ENCODE measurements at places on chromosomes 11 and 22.

DNA sequence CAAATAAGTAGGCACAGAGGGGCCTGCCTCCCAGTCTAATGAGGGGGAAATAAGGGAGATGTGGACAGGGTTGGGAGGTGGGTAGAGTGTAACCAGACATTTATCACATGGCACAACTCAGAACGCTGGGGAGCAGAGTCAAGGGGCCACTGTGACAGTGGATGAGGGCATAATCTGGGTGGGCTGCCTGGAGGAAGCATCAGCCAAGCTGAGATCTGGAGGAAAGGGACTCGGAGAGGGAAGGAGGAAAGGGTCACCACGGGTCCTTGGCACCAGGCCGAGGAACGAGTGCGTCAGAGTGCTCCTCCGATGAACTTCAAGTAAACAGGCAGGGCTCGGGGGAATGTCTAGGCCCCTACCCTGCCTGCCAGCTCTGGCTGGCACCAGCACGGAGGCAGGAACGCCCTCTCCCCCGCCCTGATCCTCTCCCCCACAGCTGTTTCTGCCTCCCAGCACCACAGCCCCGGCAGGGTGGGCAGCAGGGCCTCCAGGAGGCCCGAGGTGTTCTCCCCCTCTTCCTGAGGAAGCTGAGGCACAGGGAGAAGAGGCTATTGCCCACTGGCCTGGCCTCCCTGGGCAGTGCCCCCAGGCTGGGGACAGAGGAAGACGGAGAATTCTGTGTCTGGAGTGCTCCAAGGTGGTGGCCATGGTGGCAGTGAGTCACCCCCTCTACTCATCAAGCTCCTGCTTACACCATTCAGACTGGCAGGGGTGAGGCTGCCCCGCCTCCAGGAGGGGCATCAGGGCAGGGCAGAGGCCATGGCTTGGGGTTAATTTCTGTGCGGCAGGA is 4.2 kb downstream of the ALDH3B1 start:
- DNase-seq, result no peak

GRCh38 chr11:19116276-19116970 is 545 bp upstream of the ZDHHC13 start:
- DNase-seq, result no peak

DNA sequence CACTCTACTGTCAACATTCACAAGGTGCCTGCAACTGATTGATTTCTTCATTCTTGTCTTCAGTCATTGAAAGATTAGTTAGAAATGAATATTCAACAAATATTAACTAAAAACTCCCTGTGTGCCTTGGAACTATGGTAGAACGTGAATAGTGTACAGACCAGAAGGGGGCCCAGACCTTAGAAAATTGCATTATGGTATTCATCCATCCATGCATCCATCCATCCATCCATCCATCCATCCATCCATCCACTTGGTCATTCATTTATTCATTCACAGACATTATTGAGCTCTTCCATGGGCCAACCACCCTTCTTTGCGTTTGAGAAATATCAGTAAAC is 10.2 kb upstream of the ACCSL start:
- DNase-seq, result no peak

GRCh38 chr11:111298413-111299100 is at the start of gene POU2AF3:
TSS of gene POU2AF3 (plus strand) at chr11:111298546. CDS start at chr11:111298582, 36 bp downstream.
- DNase-seq, result no peak

DNA sequence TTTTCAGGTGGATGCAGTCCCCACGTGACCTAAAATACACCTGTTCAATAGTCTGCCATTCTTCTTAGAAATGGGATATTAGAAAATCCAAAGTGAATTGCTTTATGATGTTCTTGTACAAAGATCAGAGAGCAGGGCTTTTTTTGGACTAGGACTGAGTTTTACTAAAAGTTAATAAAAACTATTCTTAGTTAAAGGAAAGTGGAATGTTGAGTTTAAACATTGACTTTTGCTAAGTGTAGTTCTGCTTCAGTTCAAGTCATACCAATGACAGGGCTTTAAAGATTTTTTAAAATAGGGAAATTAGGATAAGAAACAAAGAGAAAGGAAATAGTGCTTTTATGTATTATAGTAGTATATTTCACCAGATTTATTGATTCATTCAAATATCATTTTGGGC is at the start of gene SLC22A24:
Gene SLC22A24 (minus strand): TSS at position 101 of the 400 bp plus-strand sequence. CDS start 442 bp downstream, outside the sequence.
- no peak for DNase-seq

GRCh38 chr11:130003717-130004001 is 1.0 kb upstream of the PRDM10 start:
- DNase-seq, result no peak

GRCh38 chr11:12901272-12901671 is 107.8 kb upstream of the RASSF10 start:
- no peak for DNase-seq

DNA sequence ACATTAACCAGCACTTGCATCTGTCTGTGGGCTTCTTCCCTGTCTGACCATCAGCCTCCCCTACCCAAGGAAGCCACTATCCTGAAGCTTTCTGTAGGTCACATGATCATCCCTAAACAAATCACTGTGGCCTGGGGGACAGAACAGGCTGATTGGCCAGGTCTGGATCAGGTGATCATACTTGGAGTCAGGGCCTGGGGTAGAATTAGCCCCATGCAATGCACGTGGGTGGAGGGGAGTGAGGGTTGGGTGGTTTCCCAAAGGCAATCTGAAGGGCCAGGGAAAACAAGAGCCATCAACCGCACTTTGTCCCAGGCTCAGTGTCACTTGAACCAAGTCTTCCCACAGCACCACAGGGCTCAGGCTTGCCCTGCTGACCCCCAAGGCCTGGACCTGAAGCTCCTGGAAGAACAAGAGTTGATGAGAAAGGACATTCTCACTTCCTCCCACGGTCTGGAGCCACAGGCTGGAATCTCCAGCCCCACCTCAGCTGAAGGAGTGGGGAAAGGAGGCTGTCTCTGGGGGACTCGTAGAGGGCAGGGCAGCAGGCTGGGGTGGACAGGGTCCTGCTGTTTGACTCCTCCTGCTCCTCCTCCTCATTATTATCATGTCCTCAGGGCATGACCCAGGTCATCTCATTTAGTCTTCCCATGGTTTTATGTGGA is 31.5 kb upstream of the TSPAN18 start:
- DNase-seq, result no peak

- DNase-seq, result no peak
Measured at GRCh38 chr11:129270446-129270845, 78.3 kb upstream of the ARHGAP32 start.

DNA sequence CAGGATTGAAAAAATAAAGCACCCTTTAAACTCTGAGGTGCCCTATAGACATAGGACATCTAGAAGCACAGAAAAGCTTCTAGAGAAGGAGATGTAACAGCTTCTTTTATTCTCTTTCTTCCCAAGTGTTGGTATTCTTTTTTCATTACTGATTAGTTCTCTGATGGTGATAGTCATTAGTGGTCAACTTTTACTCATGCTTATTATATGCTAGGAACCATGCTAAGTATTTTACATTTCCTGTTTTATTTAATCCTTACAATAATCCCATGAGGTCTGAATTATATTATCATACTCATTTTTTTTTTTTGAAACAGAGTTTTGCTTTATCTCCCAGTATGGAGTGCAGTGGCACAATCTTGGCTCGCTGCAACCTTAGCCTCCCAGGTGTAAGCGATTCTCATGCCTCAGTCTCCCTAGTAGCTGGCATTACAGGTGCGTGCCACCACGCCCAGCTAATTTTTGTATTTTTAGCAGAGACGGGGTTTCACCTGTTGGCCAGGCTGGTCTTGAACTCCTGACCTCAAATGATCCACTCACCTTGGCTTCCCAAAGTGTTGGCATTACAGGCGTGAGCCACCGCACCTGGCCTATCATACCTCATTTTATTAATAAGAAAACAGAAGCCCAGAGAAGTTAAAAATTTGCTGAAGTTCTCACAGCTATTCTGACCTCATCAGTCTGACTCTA is 3.0 kb downstream of the C11orf52 start:
- DNase-seq, result no peak

DNA sequence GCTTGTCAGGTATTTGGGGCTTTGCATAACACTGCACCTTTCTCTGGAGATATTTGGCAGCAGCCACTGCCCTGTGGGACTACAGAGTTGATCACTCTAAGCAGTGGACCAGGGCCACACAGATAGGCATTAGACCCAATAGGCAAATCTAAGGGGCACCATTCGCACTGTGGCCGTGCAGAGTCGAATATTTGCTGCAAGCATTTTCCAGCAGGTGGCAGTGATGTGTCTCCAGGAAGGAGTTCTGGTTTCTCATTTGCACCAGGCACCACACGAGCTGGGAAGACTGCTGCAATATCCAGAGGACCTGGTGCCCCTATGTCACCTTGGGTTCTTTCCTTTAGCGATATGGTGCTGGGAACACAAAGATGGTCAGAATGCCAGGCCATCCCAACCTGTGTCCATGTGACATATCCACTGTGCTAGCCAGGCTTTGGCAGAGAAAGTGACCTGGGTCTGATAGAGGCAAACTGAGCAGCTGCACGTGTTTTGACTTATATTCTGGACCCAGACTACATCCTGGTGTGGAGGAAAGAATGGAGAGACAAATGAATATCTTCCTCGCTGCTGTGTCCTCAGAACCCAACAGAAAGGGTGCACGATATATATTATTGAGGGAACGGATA is 318.7 kb downstream of the BUD13 start:
- no peak for DNase-seq

DNA sequence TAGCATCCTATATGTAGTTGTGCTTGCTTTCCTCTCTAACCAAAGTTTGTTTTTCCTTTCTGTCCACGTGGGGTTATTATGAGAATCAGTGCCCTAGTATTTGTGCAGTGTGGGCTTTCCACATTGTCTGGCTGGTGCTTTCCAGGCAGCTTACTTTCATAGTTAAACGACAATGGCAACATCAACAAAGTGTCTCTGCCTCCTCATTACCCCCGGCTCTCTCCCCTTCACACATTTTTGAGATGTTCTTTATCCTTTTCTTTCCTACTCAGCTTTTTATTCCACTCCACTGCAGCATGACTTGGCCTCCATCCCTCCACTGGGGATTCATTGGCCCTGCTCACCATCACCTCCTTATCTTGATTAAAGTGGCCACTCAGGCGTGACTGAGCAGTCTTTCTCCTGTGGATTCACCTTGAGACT is 19.1 kb downstream of the SPECC1L start:
- no peak for DNase-seq

DNA sequence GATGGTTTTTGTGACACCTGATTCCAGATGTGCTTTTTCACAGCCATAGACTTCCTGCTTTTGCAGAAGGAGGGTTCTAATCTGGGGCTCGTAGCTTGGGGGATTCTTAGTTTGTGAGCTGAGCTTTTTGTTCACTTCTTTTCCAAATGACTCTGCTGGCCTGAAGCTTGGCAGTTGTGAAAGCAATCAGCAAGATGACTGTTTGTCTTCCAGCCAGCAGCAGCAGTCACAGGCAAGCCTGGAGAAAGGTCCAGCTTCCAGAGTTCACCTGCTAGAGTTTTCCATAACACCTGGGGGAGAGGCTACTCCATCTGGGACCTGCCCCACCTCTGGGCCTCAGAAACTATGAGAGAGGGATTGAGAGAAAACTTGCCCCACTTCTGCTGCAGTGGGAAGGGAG is 4.1 kb downstream of the MARK2 start:
- DNase-seq, result no peak

DNA sequence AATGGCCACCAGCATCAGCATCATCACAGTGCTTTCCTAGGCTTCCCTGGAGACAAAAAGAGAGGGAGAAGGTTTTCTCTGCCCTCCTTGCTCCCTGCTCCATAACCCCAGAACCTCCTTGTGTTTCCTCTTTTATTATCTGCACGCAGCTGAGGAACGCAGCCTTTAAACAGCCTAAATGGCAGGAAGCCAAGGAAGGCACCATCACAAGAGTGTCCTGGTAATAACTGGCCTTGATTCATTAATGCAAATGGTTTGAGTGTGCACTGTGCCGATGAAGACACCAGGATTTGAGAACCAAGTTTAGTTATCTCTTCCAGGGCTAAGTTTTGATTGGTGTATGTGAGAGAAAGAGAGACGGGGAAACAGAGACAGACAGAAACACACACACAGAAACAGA is 29.4 kb upstream of the DRD2 start:
- no peak for DNase-seq

All from caudate nucleus (tissue), 63 donors.